ENCODE measurements at places on chromosomes 5 and 9.

GRCh38 chr9:76372336-76372735 lies 21.9 kb downstream of the RFK start:
- DNase-seq = no peak

DNA sequence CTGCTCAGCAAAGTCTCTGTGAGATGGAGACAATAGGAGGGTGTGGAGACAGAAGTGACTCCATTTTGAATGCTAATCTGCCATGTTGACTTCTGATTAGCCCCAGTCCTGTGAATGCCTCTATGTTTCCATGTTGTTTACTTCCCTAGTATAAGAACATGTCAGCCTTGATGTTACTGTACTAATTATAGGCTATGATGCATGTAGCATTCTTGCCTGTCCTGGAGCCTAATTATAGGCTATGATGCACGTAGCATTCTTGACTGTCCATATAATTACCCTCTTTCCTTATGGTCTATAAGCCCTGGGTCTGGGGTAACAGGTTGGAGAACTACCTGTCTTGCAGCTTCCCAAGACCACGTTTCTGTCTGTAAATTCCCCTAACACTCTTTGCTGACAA lies 353.3 kb upstream of the CLINT1 start:
- DNase-seq = no peak

DNA sequence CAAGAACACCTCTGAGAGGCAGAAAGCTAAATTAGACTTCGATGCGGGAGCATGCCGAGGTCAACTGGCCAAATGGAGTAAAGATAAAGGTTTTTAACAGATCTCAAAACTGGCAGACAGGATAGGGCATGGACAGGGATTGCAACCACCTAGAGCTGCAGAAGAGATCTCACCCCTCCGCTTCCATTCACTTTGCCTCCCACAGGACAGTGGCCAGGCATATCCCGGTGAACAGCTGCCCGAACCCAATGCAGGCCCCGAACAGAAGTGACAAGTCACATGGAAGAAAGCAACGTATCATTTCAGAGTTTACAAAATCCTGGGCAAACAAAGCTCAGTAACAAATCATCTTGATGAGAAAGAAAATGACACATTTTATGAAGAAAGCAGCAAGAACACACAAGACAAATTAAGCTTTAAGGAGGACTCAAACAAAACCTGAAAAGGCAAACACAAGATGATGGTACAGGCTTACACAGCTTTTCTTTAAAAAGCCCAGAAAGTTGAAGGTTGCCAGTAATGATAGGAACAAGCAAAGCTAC lies 18.4 kb downstream of the RNF130 start:
- no peak for DNase-seq

GRCh38 chr5:119264186-119264585 lies 91.6 kb upstream of the TNFAIP8 start:
- no peak for DNase-seq

DNA sequence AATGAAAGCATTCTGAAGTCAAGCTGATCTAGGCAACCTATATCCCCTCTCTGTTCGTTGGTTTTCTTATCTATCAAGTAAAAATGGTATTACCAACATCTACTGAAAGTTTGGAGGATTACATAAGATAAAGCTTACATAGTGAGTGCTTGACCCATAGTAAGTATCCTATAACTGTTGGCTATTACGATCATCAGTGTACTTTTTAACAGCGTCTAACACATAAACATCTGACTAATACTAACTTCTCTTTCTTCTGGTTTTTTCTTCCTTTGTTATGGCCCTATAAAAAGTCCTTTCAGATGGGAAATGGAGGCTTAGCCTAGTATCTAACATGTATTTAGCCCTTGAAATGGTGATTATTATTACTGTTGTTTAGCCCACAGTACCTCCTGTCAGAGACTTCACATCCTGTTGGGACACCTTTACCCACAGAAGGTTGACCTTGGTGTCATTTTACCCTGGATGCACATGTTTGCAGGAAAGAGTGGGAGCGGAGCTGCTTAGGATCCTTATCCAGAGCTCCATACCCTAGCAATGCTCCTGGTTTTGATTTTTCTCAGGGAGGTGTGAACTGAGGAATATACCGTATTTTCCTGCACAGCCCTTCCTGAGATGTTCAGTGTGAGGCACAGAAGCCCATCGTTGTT lies 6.0 kb downstream of the INSYN2B start:
- DNase-seq = no peak

DNA sequence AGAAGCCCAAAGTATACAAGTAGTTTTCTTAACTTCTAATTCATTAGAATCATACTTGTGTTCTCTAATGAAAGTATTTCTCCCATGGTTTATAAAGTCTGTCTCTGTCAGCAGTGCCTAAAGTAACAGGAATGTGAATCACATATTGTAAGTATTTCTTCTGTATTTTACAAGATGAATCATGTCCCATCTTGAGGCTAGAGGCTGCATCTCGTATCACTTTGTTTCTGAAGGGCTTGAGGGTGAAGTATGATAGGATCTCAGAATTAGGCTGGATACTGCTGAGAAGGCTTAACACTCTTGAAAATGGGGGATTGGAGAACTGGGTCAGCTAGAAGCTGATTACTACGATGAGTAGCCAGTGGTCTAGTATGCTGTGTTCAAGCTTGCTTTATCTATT lies 242.2 kb upstream of the ACTBL2 start:
- no peak for DNase-seq

GRCh38 chr5:149099920-149100319 lies 37.1 kb upstream of the SH3TC2 start:
- no peak for DNase-seq
